ENCODE measurements at places on chromosomes 3 and 15.

DNA sequence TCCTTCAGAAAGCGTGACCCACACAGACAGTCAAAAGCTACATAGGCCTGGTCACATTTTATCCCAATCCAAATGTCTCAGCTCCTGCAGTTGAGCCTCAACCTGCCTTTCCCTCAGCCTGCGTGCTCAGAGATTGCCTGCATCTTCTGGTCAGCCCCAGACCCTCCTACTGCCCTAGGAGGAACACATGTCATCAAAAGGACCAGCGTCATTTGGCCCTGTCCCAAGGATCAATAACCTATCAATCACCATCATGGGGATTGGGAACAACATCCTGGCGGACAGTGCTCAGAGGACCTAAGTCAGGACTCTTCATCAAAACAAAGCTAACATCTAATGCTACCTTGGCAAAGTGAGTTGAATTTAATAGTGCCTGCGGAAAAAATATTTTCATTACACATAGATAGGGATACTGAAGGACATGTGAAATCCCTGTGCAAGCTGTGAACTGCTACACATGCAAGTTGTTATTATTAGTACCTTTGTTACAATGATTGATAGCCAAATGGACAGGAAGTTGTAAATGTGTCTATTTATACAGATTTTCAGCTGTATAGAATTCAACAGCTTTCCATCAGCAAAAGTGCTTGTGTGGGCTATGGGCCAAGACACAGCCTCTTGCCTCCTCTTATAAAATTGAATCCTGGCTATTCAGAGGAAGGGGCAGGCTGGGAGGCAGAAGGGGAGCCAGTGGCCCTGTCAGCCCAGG, 47.7 kb downstream of the UMPS start:
- DNase-seq: no peak

GRCh38 chr3:178583963-178584575, 47.8 kb downstream of the KCNMB2 start:
- DNase-seq: no peak

- no peak for DNase-seq
These were observed 36.9 kb downstream of the SENP8 start for GRCh38 chr15:72155003-72155621.

DNA sequence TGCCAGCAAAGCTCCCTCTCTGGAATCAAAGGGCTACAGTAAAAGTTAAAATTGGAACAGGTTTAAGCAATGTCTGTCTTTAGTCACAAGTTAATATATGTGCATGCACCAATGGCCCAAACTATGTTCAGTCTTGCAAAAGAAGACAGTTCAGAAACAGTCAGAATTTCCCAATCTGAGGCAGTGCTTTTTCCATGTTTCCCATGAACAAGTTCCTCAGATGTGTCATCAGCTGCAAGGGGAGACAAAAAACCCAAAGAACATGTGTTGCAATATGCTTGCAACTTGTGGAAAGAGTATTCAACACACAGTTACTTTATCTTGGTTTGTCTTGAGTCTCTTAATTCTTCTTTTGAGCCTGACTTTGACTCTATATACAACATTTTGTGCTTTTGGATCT, 148.4 kb downstream of the USP13 start:
- DNase-seq: no peak

- DNase-seq: no peak
These were observed 881.5 kb downstream of the VGLL3 start for GRCh38 chr3:86109434-86109833.

GRCh38 chr3:122260206-122260605, 64.8 kb upstream of the CSTA start:
- DNase-seq: no peak

- no peak for DNase-seq
These were observed 83.9 kb upstream of the MEX3B start for GRCh38 chr15:82129761-82130160.

GRCh38 chr3:156140001-156140595, 19.7 kb downstream of the KCNAB1 start:
- DNase-seq: no peak

DNA sequence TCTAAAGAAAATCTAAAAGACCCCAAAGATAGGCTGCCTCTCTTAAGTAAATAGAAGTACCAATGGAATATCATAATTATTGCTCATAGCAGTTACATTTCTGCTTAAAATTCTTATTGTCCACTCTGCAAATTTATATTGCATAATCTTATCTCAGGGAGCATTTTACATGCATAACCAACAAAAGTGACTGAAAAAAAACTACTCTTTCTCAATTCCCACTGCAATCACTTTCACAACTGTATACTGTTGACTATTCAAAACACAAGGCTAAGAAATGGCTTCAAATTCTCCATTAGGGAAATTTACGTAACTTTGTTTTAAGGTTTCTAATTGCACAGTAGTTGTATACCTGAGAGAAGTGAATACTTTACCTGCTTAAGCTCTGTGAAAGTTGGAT, 56.3 kb downstream of the HMG20A start:
- DNase-seq: no peak

DNA sequence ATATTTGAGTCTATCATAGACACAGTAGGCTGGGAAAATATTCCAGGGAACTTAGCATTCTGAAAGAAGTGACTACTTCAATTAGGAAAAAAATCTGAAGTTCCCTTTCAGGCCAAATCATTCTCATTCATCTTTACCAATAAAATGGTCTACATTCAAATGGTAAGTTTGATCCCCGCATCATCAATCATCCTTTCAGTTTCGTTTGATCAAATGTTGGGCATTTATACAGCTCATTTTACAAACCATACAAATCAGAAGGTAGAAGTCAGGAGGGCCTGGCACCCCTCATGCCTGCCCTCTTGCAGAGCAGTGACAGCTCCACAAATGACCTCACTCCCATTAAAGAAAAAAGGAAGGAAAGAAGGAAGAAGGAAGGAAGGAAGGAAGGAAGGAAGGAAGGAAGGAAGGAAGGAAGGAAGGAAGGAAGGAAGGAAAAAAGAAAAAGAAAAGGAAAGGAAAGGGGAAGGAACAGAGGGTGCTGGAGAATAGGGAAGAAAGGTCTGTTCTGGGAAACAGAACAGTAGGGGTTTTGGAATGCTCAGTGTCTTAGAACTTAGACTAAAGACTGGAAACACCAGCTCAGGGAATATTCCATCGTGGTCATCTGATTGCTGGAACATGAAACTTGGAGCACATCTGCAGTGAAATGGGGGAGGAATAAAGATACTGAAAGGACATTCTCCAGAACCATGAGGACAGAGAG, 86.1 kb downstream of the XXYLT1 start:
- DNase-seq: no peak

- no peak for DNase-seq
These were observed 263.6 kb upstream of the HES1 start for GRCh38 chr3:193872265-193872753.

- no peak for DNase-seq
These were observed 93.1 kb downstream of the FRMD5 start for GRCh38 chr15:44101944-44102343.

DNA sequence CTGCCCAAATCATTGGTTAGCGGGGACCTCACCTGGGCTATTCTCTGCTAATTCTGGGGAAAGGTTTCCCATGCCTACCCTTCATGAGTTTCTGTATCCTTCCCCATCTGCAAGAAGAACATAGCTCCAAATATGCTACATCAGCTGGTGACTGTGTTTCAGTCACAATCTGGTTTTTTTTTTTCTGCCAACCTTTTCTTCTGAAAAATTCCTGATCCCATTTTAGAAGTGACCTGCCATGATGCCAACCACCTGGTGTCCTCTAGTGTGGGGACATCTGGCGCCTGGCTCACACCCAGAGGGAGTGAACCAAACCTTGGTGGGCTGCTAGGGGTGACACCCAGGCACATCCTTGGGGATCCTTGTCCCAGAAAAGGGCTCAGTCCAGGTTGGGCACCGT, 76.1 kb downstream of the CHRD start:
- DNase-seq: no peak

DNA sequence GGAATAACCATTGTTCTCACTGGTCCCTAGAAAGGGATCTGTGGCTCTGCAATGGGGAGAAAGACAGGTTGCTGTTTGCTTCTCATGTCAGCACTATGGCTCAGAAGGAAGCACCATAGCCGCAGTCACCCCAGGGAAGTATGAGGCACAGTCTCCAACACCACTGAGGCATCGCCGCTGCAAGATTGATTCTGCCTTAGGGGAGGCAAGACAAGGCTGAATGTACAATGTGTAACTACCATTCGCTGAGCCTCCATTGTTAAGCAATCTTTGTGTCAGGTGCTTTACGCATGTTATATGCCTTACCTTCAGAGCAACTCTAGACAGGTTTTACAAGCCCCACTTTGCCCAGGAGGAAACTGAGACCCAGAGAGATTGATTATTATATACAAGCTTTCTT, 100.7 kb upstream of the KCNMB2 start:
- DNase-seq: no peak

DNA sequence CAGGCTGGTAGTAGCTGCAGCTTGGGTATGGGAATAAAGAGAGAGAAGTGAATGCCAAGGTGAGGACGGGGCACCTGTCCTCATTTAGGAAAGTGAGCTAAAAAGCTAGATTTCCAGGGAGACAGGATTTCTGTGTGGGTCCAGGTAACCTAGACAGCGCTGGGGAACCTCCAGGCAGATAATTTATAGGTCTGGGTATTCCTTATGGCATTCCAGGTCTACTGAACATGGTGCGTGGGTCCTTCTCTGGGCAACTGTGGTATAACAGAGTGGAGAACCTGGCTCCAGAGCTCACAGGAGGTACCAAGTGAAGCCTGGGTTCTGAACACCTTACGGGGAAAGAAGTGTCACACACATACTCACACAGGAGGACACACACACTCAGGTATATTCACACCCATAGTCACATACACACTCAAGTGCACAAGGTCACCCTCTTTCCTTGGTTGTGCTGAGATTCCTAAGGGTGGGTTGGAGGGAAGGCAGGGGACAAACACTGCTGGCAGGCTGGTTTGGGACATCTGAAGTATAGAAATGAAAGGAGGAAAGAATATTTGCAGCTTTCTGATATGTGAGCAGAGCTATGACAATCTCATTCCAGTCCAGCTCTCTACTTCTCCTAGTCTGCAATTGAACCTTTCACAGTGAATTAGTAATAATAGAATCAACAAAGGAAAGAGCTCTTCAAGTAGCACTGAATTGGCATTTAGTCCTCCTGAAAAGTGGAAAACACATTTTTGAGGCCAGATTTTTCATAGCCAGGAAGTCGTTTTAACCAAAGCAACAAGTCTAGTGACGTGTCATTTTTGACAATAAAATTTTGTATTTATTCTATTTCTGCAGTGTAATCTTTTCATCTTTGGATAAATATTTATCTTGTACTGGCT, 37.4 kb upstream of the ITGA11 start:
- no peak for DNase-seq

GRCh38 chr15:78684657-78685056, 43.6 kb upstream of the CHRNB4 start:
- DNase-seq: no peak

DNA sequence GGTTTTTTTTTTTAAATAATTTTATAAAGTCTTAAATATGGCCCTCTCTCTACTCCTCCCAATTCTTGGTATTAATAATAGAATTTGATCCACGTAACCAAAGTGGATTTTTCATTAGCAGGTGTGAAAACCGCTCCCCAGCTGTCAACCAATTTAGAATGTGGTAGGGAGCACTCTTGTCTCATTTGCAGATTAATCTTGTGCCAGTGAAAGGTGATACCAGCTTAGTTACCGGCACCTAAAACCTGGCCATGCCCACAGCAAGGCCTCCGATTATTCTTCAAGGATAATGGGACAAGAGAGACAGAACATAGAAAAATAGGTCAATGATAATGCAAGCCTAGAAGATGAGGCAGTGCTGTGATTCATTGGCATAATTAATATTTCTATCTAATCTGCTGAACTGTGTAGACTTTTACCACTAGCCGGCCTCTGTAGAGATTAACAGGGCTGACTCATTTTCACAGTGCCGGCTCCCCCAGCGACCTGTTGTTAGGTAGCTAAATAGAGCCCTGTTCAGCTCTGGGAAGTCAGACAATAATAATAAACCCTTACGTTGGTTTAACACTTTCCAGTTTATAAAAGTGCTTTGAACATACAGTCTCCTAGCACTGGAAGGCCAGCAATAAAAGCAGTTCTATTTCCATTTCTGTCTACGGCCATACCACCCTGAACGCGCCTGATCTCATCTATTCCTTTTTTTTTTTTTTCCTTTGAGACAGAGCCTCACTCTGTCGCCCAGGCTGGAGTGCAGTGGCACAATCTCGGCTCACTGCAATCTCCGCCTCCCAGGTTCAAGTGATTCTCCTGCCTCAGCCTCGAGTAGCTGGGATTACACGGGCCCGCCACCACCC, 102.9 kb downstream of the SHQ1 start:
- DNase-seq: no peak

DNA sequence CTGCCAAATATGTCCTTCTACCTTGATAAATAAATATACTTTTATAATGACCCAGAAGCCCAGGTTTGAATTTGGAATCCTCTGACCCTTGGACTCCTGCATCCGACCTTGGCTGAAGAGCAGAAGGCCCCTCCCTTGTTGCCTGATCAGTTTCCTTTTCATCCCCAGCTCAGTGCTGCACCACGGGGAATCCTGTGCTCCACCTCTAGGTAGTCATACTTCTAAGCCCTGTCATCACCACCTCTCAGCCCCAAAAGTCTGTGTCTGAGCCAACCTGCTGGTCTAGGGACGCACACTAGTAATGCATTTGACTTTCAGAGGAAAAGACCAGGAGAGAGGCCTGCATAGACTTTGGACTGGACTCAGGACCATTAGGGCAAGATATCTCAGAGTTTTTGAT, 310.6 kb downstream of the NLGN1 start:
- no peak for DNase-seq

- no peak for DNase-seq
These were observed 8.5 kb downstream of the HTR3D start for GRCh38 chr3:184040010-184040409.

- DNase-seq: no peak
These were observed 122.3 kb downstream of the MEGF11 start for GRCh38 chr15:66131200-66131599.

DNA sequence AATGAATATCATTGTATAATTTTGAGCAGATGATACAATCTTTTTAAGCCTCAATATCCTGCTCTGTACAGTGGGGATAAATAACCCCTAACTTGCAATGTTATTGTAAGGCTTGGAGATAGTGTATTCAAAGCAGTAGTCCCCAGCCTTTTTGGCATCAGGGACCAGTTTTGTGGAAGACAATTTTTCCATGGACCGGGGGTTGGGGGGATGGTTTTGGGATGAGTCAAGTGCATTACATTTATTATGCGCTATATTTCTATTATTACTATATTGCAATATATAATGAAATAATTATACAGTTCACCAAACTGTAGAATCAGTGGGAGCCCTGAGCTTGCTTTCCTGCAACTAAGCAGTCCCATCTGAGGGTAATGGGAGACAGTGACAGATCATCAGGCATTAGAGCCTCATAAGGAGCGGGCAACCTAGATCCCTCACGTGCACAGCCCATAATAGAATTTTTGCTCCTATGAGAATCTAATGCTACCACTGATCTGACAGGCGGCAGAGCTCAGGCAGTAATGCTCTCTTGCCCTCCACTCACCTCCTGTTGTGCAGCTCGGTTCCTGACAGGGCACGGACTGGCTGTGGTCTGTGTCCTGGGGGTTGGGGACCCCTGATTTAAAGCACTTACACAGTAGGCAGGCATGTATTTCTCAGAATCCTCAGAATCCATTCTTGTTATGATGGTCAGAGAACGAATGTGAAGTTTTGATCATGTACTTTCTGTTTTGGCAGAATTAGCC, 102.2 kb downstream of the PTPRG start:
- DNase-seq: no peak

Measured in activated naive CD4-positive, alpha-beta T cell treated with Interleukin-2 at 50 U/mL for 16 hours (primary cell).